ENCODE measurements at places on chromosomes 1 and 21. TPM values are rescaled to one million over a fixed set of nuclear protein-coding genes. Genes with fewer than 3 reads are reported as not detected.

Gene IRF6
- 1.1 TPM for total RNA-seq

Gene CASZ1
- 12.7 TPM for total RNA-seq

Gene OR2T2
- total RNA-seq, result not detected

DNA sequence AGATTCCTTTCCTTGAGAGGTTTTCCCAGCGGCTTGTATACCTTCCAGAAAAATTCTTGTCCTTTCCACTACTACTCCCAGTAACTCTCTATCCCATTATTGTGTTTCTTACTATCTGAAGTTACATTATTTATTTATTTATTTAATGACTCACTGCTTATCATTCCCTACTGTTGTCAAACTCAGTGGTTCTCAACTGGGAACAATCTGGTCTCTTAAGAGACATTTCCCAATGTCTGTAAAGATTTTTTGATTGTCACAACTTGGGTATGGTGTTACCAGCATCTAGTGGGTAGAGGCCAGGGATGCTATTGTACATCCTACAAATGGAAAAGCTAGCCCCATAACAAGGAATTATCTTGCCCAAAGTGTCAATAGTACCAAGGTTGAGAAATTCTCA lies 771.5 kb upstream of the ADGRL2 start:
- DNase-seq, result no peak

GRCh38 chr1:147273409-147274336 lies 31.2 kb downstream of the CHD1L start:
- DNase-seq, result no peak

DNA sequence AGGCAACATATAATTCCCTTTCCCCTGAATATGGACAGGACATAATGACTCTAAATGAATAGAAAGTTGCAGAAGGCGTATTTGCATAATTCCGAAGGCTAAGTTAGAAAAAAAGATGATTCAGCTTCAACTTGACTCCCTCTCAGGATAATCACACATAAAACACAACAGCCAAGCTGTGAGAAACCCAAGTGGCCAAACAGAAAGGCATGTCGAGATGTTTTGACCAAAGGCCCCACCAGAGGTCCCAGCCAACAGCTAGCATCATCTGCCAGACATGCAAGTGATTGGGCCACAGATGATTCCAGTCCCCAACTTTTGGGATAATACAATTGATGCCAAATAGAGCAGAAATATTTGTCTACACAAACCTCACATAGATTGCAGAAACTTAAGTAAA lies 444.9 kb downstream of the LTN1 start:
- no peak for DNase-seq

Gene CSTB
- total RNA-seq, result 8.6 TPM

Gene SPATA21
- not detected for total RNA-seq

DNA sequence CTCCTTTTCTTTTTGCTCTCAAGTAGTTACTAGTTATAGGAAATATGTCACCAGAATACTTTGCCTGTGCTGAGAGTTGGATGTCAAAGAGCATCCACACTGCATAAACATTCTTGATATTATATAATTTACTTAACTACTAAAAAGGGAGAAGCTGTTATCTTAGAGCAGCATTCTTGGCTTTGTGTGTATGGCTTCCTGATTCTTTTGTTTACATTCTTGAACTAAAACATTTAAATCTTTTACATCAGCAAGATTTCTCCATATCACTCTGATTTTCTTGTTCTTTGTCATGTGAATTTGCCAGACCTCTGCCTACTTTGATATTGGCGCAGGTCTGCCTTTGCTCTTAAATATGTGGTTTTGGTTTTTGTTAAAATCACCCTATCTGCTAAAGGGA lies 48.8 kb downstream of the SUCO start:
- DNase-seq, result no peak

Gene ANKRD65
- total RNA-seq, result 23.0 TPM

Gene FMO5
- 1.9 TPM for total RNA-seq

DNA sequence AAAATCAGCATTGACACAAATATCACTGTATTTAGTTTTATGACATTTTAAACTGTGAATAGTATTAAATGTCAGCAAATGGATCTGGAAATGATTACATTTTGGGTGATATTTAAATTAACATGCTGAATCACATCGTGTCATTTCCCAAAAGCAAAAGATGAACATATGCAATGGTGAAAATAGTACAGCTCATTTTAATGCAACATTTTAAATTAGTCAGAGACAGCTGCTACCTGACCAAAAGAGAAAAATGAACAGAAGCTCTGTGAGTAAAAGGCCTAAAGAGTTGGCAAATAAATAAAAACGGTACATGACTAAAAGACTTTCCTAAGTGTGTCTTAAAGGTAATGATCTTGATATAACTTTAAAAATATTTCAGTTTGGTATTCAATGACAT lies 86.0 kb upstream of the GNG4 start:
- DNase-seq, result no peak

GRCh38 chr1:84299536-84300170 lies 1.9 kb upstream of the SAMD13 start:
- no peak for DNase-seq

Gene KCNC4
- 1.8 TPM for total RNA-seq

Gene HSD3B1
- total RNA-seq, result not detected

Gene TTLL7
- 34.9 TPM for total RNA-seq

DNA sequence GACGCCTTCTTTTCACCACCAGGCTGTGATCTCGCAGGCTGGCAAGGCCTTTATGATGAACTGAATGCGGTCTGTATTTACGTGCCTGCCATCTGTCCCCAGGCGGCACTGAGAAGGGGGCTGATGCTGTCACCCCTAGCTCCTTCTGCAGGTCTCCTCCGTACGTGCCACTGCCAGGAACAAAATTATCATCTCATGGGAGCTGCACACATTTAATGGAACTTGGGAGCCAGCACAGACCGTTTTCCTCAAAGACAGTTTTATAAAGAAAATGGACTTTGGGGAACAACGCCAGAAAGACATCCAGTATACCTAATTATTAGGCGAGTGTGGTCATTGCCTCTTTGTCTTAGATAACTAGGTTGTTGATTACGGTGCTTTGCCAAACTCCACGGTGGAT lies 434.5 kb downstream of the KIF26B start:
- no peak for DNase-seq

GRCh38 chr1:243730487-243731150 lies 119.4 kb downstream of the AKT3 start:
- peak; percentile 67 for DNase-seq

DNA sequence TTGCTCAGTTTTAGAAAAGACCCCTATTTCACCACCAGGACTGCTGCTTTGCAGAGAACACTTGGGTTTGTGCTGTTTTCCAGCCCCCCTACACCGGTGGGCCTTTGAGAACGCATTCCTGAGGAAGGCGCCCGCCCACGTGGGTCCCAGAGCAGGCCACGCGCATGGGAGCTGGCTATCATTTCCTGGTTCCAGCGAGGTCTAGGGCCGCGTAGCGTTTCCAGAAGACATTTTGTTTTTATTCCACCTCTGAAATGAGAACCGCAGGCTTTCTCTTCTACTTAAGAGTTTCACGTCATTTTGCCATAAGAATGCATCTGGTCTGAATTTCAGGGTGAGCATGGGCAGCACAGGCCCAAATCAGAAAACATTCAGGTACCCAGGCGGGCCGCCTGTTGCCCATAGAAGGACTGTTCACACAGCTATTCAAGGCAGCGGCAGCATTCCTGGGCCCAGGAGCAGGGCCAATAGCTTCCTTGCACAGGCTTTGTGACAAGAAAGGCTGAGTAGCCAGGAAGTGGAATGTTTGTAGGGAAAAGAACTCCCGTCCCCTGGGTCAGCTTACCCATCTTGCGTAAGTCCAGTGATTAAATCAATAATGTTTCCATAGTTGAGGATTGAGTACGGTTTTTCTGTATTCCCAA lies 1.4 kb upstream of the KLHL21 start:
- peak; percentile 94 for DNase-seq

DNA sequence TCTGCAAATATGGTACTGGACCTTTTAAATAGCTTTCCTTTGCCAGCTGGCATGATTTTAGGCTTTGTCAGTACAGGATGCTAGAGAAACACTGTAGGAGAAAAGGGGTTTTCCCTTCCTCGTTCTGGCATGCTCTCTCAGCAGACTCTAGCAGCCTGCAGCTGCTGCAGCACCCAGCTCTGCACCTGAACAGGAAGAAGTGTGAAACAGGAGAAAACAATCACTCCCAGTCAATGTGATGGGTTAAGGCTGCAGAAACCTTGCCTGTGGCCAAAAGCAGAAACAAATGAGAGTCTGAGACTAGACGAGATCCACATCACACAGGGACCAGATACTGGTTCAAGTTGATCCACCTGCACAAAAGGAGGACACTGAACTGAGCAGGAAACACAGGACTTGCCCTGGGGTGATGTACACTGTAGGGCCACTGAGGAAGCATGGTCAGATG lies 21.2 kb downstream of the OVGP1 start:
- DNase-seq, result no peak

DNA sequence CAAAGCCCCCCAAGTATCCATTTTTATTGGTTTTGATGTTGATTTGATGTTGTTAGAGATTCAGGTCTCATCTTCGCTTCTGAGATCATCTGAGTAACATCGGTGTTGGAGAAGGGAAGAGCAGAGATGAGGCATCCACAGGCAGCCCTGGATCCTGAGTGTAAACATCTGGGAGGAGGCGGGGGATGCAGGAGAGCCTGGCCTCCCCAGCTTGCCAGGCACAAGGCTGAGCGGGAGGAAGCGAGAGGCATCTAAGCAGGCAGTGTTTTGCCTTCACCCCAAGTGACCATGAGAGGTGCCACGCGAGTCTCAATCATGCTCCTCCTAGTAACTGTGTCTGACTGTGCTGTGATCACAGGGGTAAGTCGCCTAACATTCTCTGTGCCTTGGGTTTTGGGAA lies at the start of gene PROK1:
Gene PROK1 (plus strand): TSS at position 221 of the 400 bp plus-strand sequence. CDS start 68 bp downstream, at position 289.
- DNase-seq, result no peak

Gene KCNK1
- total RNA-seq, result not detected
